ENCODE measurements at places on chromosomes 3 and 15.

- no peak for DNase-seq
These were observed 26.8 kb upstream of the THBS1 start for GRCh38 chr15:39553947-39554693.

DNA sequence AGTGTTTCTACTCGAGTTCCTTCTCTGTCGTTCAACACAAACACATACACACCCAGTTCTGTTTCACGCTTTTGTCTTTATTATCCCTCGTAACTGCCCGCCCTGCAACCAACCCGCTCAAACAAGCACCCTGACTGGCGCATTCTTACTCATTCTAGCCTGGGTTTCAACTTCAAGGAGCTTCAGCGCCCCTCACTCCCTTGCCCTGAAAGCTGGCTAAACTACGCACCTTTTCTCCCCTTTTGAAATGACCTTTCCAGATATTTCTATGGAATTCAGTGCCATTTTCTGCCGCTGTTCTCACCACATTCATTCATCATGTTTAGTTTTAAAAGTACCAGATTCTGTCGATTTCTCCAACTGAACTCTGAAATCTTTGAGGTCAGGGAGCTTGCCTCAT, 653 bp upstream of the MFSD1 start:
- no peak for DNase-seq

- DNase-seq = no peak
These were observed at the start of gene KLHL40 for GRCh38 chr3:42685363-42685881. Gene KLHL40, plus strand, starts transcription at chr3:42685537. Its CDS starts 82 bp downstream, at chr3:42685619.

DNA sequence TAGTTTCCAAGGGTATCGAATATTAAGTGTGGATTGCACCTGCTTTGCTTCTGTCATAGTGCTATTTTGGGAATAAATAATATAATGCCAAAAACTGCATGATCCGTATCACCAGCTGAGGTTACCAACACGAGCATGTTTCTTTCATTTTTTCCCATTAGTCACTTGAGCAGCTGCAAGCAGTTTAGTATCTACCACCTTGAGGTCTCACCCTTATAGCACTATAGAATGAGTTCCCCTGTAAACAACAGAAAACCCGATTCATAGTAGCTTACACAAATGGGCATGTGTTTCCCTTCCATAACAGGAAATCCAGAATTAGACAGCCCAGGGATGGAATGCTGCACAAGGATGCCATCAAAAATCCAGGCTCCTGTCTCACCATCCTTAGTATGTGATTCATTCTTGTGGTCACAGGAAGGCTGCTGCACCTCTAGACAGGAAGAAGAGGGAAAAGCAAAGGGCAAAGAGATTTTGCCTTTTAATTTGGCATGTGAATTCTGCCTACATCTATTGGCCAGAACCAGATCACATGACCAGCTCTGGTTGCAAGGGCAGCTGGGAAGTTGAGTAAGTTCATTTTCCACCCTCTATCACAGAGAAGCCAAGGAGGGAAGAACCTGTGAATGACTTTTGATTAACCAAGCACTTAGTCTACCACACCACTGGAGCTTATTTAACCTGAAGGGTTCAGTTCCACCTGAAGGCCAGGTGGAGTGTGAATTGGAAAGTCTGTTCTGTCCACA, 91.3 kb upstream of the SLC25A36 start:
- no peak for DNase-seq

DNA sequence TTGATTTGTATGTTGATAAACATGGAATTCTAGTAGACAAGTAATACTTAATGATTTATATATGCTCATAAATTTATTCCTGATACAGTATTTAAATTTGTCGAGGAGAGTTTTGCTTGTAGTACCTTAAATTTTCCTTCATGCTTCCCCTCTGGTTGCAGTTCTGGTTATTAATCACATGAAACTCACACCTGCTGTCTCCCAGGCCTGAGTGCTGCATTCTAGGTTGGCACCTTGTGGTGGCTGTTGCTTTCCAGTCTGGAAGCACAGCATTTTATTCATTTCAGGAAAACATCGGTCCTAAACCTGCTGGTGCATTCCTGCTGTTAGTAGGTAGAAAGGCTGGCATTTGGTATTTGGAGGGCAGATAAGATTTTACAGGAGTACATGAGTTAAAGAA, 44.9 kb downstream of the ATP1B3 start:
- DNase-seq = no peak

- DNase-seq = no peak
These were observed 116.2 kb upstream of the NECTIN3 start for GRCh38 chr3:110955301-110955880.

DNA sequence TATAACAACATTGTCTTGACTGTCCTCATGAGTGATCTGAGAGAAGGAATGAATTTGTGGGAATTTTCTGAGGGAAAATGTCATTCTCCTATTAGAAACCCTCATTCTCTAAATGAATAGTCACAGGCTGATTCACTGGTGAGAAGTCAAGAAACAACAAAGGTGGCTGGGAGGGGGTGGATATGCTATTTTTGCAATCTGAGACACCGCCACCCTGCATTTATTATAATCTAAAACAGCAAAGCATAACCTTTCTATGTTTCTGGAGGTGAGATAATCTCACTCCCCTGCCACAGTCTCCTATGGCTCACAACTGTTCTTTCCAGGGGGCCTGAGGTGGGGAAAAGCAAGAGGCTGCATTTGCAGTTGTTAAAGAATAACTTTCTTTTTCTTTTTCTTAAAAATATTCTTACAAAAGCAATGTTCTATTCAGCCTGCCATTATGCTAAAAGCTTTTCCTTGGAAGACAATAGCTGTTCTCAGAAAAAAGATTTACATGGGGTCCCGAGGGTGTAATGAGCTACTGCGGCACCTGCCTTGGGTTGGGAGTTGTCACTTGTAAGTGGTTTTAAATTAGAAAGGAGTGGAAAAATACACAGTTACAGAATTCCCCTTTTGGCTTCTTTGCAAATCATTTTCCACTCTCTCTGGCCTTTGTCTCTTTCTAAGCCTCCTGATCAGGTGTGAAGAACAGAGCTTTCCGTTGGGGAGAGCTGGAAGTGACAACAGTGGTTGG, 220.9 kb downstream of the AGBL1 start:
- DNase-seq = no peak

- peak; percentile 5 for DNase-seq
These were observed 207.1 kb downstream of the TBC1D2B start for GRCh38 chr15:77870195-77871065.

- no peak for DNase-seq
These were observed 969 bp upstream of the BSN start for GRCh38 chr3:49553324-49553691.

DNA sequence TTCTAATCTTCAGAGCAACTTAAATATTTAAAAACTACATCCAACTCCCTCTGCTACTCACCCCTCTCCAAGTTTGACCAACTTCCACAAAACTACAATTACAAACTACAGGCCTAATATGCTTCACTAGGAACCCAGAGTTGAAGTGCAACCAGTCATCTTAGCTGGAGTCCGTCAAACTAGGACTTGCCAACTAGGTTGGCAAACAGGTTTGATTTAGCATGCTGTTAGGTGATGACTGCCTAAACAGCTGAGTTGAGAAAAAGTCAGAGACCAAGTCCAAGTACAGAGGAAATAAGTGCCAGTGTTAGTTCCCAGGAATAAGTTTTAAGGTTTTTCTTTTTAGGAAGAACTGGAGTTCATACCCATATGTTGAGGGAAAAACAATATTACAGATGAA, 1109.0 kb downstream of the TUSC7 start:
- no peak for DNase-seq

DNA sequence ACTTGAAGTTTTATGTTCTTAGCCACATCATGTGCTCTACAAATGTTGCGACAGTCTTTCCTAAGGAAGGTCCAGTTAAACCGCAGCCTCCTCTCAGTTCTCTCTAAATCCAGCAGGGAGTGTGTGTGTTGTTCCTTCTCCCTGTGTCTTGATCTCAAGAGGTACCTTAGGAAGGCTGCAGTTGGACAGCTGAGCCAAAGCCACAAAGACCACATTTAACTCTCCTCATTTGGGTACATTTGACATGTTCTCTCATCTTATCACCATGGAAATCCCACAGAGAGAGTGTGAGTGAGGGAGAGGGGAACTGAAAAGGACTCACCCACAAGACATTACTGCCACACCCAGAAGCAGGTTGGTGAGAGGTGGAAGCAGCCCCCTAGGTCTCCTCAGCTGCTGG, 79.5 kb downstream of the CD200R1L start:
- DNase-seq = no peak

GRCh38 chr15:37017031-37017625, 83.2 kb downstream of the MEIS2 start:
- DNase-seq = no peak

DNA sequence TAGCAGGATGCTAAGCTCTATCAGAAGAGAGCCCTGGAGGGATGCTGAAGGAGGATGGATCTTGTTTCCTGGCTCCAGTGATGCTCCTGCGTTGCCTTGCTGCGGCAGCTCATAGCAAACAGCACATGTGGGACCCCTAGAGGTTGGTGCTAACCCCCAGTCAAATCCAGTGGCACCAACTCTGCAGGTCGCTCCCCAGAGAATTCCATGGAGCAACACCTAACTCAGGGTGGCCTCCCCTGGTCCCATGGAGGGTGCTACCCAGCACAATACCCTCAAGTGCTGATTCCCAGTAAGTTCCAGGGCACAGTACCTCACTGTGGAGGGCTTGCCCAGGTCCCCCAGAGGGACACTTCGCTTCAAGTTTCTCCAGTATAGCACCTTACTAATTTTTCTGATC, 231.2 kb downstream of the NEK10 start:
- DNase-seq = no peak

DNA sequence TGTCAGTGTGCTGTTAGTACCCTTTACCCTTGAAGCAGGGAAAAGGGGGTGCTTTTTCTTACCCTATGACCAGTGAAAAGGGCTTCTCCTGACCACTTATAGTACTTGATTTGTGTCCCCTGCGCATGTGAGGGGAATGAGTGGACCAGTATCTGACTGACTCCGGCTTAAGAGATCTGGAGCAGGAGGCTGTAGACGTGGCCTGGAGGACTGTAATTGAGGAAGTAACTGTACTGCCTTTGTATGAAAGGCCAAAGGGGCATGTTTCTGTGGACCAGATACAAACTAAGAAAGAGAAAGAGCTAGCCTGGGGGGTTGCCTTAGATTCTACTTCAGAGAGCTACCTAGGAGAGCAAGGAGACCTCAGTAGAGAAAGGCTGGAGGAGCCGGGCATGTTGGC, 89.9 kb upstream of the TBL1XR1 start:
- DNase-seq = no peak

DNA sequence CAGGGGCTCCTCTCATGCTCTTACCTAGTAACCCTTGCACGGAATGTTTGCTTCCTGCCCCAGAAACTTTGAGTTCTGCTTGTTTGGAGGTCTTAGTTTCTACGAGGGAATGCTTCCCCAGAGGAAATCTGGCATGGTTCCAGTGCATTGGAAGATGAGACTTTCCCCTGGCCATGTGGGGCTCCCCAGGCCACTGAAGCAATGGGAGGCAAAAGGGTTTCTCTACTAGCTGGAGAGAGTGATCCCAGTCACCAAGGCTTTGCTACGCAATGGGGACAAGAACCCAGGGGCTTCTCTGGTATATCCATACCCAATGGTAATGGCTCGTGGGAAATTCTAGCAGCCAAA, 44.2 kb upstream of the RPL32 start:
- no peak for DNase-seq

- DNase-seq = no peak
These were observed 7.0 kb upstream of the ATP8B4 start for GRCh38 chr15:50126072-50126471.

GRCh38 chr3:49500732-49501609, 30.9 kb downstream of the DAG1 start:
- DNase-seq = no peak

DNA sequence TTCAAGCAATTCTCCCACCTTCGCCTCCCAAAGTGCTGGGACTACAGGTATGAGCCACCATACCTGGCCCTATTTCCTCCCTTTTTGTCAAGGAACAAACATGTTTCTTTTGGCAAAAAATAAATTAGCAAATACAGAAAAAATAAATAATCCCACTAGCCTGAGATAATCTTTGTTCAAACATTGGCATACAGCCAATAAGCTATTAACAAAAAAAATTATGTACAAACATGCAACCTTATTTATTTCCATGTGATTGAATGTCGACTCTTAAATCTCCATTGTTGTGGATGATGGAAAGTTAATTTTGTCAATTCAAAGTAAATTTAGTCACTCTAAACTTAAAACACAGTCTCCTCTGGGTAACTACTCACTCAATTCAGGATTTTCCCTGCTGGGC, 18.3 kb upstream of the IL16 start:
- no peak for DNase-seq

DNA sequence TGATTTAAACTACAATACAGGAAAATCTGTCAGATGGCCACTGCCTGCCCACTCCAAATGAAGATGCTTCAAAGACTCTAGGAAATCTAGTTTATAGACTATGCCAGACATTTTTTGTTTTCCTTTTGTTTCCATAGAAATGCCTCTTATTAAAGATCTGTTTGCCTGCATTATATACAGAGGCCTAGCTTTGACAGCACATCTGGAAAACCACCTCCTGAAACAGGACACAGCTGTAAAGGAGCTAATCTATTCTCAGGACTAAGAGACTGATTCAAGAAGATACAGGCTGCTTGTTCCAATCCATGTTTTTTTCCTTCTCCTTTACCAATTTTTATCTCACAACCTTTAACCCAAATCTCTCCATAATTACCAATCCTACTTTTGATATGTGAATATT, 75.3 kb upstream of the STRIT1 start:
- no peak for DNase-seq

DNA sequence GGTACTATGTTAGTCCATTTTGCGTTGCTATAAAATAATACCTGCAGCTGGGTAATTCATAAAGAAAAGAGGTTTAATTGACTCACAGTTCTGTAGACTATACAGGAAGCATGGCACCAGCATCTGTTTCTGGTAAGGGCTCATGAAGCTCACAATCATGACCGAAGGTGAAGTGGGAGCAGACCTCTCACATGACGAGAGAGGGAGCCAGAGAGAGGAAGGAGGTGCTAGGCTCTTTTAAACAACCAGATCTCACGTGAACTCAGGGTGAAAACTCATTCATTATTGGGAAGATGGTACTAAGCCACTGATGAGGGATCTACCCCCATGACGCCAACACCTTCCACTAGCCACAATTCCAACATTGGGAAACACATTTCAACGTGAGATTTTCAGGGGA, 301.7 kb upstream of the MDFIC2 start:
- DNase-seq = no peak

GRCh38 chr15:71559098-71559497, 251.3 kb upstream of the NR2E3 start:
- no peak for DNase-seq

- no peak for DNase-seq
These were observed 41.9 kb upstream of the PLXND1 start for GRCh38 chr3:129648391-129648790.

DNA sequence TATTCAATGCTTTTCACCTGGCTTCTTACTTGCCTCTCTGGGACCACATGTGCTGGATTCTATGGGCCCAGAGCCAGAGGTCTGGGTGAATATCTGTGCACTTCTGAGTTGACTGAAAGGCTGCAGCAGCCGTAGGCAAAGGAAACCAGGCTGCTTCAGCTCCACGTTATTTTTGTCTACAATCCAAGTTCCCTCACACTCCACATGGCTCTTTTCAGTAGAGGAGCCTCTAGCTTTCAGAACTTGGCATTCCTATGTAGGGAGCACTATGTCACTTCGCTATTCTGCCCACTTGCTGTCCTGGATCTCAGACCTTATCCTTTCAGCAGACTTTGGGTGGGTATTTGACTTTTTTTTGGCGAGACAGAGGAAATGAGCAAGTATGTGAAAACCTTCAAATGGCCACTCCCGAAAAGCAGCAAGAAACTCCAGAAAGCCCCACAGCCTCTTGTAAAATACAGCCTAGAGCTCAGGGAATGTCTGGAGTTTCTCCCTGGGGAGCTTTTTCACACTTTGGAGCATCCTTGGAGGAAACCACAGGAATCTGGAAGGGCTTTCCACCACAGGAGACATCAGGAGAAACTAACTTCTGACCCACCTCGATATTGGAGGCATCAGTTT, 80.9 kb downstream of the DUT start:
- no peak for DNase-seq

All from stimulated activated naive CD4-positive, alpha-beta T cell treated with Interleukin-2 at 50 U/mL for 16 hours (primary cell).